ENCODE measurements at places on chromosomes 2 and 18.

GRCh38 chr18:79576686-79577351, 102.8 kb upstream of the CTDP1 start:
- no peak for DNase-seq

GRCh38 chr2:74162951-74163350, 15.2 kb upstream of the BOLA3 start:
- DNase-seq, result no peak

DNA sequence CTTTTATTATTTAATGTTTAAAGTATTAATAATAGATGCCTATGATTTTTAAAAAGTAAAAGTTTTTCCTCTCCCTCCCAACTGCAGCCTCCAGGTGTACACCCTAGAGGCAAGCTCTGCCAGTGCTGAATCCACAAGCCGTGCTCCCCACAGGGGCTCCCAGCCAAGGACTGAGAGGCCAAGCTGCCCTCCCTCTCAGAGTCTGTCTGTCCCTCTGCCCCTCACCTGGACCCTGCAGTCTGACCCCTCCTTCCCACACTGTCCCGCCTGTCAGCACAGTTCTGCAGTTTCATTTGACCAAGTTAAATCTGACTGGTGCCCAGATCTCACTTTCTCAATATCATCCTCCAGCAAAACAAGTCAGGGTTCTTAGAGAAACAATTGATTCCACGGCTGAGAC, 14.8 kb upstream of the PROC start:
- no peak for DNase-seq

DNA sequence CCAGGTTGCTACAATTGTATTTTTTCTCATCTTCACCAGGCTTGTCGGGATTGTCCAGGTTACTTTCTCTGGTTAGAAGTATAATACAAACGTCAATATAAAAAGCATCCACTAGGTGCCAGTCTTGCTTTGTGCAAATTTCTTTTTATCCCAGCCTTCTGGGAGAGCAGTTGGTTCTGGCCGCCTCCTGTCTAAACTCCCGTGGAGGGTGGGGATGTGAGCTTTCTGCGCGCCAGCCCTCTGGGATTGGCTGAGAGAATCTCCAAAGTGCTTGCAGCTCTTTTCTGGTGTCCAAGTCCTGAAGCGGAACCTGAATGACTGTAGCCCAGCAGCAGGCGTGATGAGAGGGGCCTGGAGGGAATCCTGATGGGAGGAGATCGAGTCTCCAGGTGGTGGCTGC, 22.4 kb upstream of the TOGARAM2 start:
- no peak for DNase-seq

- no peak for DNase-seq
Measured at GRCh38 chr2:207929923-207930322, 95.4 kb downstream of the PLEKHM3 start.

DNA sequence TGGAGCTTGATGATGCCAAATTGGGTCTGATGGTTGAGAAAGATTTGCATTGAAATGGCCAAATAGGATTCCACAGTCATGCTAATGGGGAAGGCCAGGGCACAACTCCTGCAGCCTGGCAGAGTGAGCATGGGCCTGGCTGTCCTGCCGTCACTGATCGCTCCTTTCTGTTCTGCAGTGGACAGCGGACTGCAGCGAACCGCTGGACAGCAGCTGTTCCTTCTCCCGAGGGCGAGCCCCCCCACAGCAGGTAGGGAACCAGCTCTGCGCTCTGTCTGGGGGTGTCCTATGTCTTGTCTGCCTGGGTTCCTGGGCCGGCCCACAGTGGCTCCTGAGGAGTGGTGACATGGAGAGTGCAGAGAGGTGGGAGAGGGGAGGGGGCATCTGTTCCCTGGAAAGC, 97.6 kb downstream of the CTIF start:
- DNase-seq, result no peak
